ENCODE measurements at places on chromosomes 13 and 19. TPM values are rescaled to one million over a fixed set of nuclear protein-coding genes. Genes with fewer than 3 reads are reported as not detected.

The CAPN12 gene
- 3.6 TPM for polyA plus RNA-seq

The CYP4F8 gene
- not detected for polyA plus RNA-seq

The MEIOSIN gene
- polyA plus RNA-seq, result not detected

GRCh38 chr13:71867131-71867814 lies at the start of gene DACH1:
Gene DACH1, minus strand, starts transcription at chr13:71867204.
- peak; percentile 20 for DNase-seq

GRCh38 chr13:45092663-45093062 lies 27.6 kb upstream of the GTF2F2 start:
- DNase-seq, result no peak

DNA sequence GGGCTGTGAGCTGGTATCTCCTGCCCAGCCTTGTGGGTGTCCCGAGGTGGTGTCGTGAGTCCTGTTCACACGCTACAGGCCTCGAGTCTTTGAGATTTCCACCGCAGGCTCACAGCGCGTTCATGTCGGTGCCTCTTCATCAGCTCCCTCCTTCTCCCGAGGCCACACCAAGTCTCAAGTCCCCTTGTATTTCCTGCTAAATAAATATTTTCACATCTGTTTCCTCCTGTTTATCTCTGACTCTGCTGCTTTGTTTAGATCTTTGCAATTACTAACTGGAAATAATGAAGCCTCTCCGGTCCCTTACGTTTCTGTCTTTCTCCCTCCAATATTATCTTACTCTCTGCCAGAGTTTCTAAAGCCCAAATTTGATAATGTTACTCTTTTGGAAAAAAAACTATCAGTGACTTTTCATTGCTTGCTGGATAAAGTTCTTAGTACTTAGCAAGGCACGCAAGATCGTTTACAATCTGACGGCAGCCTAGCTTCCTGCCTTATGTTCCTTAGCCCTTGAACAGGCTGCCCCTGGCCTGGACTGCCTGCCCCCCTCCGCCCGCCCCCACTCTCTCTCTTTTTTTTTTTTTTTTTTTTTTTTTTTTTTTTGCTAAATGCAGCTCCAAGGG lies 130.5 kb upstream of the RNF113B start:
- DNase-seq, result peak; percentile 39

GRCh38 chr13:27622102-27622820 lies 569 bp downstream of the POLR1D start:
- DNase-seq, result no peak
